Left lobe of liver (tissue), 2 donors: ENCODE measurements at places on chromosomes 13 and 19. TPM values are rescaled to one million over a fixed set of nuclear protein-coding genes. Genes with fewer than 3 reads are reported as not detected.

GRCh38 chr13:22369840-22370239 lies 699.0 kb downstream of the FGF9 start:
- no peak for DNase-seq

DNA sequence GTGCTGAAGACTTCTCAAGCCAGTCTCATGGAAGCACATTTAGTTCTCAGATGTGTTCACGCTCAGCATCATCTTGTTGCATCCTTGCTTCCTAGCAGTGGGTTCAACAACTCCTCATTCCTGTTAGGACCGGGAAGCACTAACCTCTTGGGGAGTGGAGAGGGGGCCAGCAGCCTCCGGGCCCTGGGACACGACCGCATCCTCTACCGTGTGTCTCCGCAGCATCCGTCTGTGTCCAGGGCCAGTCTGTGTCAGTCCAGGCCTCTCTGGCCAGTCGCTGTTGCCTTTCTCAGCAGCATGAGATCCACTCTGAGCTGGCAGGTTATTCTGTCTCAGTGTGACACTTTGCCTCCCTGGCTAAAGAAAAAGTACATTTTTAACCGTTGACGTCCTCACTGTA lies 17.0 kb downstream of the PDCD5 start:
- DNase-seq, result no peak

- DNase-seq, result no peak
These were observed 17.4 kb downstream of the CAPN12 start for GRCh38 chr19:38726761-38727301.

Gene ZNF578
- not detected for total RNA-seq

DNA sequence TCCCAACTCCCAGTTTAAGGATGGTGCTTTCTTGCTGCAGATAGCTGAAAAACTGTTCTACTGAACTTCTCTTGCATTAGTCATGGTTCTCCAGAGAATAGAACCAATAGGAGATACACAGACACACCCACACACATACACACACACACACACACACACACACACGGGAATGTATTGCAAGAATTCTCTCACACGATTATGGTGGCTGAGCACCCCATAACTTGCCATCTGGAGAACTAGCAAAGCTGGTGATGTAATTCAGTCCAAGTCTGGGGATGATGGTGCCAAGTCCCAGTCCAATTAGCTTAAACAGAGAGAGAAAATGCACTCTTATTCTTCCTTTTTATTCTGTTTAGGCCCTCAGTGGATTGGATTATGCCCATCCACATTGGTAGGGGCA lies 643.9 kb downstream of the DIAPH3 start:
- no peak for DNase-seq

Gene PRSS57
- not detected for total RNA-seq

Gene LGALS7B
- not detected for total RNA-seq

- DNase-seq, result no peak
These were observed 322.0 kb upstream of the KLHL1 start for GRCh38 chr13:70430256-70430655.

Gene KLK1
- 0.75 TPM for total RNA-seq

- DNase-seq, result no peak
These were observed 99.6 kb downstream of the CCNA1 start for GRCh38 chr13:36531746-36532486.

- DNase-seq, result no peak
These were observed 48.8 kb upstream of the MLNR start for GRCh38 chr13:49171359-49171758.

GRCh38 chr19:6616011-6616410 lies 25.1 kb upstream of the CD70 start:
- no peak for DNase-seq

Gene SBSN
- total RNA-seq, result not detected

Gene TSEN34
- total RNA-seq, result 17.4 TPM

Gene KEAP1
- total RNA-seq, result 59.6 TPM

- DNase-seq, result peak; percentile 38
These were observed 5.7 kb upstream of the F10 start for GRCh38 chr13:113116871-113117271.

DNA sequence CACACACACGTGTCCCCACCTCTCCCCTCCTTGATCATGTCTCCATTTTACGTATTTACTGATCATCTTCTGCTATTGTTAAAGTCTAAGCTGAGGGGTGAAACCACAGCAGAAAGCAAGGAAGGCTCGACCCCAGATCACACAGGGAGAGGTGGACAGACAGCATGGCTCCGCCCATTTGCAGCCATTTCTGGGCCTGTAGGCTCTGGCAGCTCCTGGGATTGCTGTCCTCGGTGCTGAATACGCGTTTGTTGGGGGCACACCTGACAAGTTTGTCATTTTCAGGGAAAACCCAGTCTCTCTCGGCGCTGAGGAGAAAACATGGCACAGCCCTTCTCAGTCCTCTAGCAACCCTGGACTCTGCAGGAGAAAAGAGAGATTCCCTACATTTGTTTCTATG lies 8.0 kb downstream of the TMEM86B start:
- no peak for DNase-seq

DNA sequence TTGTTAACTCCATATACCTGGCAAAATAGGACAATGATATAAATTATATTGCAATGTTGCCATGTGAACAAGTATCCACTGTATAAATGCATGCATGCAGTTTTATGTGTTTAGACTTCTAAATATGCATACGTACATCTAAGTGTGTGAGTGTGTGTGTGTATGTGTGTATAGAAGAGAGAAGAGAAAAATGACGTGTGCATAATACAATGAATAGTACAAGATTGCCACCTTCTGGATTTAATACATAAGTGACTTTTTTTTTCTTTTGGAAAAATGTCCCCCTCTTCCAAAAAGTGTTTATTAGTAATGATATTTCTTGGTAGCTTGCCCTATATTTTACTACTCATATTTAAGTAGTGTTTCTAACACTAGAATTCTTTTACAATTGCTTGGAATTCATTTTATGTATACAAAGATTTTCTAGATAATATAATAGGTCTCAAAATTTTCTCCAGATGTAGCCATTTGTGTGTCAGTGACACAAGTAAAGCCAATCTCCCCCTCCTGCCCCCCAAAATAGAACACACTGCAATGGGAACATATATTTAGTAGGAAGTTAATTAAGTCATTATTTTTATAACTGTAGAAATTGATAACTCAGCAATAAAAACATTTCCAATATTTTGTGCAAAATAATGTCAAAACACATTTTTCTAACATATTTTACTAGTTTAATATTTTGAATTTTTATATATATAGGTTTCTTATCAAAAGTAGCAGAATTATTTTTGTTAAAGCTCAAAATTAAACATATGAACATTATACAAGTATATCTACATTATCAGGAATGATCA lies 783.3 kb upstream of the ATXN8OS start:
- no peak for DNase-seq

Gene PABPC3
- total RNA-seq, result 0.10 TPM

DNA sequence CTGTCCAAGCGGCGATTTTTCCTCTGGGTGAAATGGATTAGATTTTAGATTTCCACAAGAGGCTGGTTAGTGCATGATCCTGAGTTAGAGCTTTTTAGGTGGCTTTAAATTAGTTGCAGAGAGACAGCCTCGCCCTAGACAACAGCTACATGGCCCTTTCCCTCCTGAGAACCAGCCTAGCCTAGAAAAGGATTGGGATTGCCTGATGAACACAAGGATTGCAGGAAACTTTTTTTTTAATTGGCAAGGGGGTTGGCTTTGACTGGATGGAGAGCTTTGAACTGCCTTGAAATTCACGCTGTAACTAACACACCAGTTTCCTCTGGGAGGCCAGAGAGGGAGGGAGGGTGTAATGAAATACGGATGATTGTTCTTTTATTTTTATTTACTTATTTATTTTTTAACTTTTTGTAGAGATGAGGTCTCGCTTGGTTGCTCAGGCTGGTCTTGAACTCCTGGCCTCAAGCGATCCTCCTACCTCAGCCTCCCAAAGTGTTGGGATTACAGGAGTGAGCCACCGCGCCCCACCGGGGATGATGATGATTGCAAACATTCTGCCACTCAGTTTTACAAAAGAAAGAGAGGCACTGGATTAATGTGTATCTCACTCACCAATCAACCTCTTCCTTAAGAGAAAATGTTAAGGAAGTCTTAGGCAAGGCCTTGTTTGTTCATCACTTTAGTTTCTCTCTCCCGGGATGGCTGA lies 1.9 kb downstream of the LDLR start:
- DNase-seq, result no peak
